Upper lobe of left lung (tissue), 6 donors: ENCODE measurements at places on chromosomes 3 and 15.

DNA sequence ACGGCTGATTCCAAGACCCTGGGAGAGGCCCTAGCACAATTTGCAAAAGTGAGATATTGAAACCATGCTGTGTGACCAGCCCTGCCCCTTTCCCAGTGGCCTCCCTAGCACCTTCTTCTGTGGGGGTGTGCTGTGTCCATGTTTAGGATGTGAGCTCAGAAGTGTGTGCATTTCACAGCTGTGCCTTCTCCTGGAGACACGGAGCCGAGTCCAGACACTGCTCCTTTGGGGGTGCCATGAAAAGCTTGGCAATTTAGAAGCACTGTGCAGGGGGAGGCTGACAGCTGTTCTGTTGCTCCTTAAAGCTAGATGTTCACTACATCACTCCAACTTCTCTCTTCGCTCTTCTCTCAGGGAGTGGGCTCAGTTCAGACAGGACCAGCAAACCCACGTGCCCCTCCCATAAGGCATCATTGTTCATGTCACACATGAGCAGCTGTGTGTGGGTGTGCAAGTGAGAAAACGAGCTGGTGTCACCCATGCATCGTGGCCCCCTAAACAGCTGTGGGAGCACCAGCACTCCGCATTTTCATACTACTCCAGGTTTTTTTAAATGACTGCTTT is 492.6 kb downstream of the GABRG3 start:
- DNase-seq: no peak

- no peak for DNase-seq
Observed at GRCh38 chr15:82181371-82181770, 81.2 kb downstream of the EFL1 start.

GRCh38 chr15:62455441-62455921 is 290.4 kb upstream of the C2CD4B start:
- no peak for DNase-seq

DNA sequence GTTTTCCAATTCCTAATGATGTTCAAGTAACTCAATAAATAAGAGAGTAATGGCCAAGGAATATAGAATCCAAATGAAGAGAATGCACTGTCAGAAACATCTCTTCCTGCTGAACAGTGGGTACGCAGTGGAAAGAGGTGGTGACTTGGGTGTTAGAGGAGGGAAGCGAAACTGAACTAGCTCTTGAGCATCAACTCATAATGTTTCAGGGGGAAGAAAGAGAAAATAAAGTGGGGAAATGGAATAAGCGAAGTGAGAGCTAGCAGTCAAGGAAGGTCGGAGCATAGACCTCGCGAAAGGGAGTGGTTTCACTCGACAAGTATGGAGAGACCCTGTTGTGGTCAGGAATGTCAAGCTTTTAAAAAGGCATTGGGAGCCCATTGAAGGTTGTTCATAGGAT is 309.5 kb downstream of the GAP43 start:
- no peak for DNase-seq

DNA sequence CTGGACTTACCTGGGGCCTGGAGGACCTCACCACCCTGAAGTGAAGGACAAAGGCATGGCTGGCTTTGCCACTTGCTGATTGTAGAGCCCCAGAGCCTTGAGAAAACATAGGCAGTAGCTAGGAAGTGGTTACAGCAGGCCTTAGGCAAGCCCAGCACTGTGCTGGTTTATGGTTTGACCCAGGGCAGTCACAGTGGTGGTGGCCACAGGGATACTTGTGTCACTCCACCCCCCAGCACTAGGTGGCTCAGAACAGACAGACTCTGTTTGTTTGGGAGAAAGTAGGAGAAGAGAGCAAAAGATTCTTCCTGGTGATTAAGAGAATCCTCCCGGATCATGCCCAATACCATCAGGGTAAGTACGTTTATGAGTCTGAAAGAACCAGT is 13.2 kb upstream of the COL8A1 start:
- no peak for DNase-seq

DNA sequence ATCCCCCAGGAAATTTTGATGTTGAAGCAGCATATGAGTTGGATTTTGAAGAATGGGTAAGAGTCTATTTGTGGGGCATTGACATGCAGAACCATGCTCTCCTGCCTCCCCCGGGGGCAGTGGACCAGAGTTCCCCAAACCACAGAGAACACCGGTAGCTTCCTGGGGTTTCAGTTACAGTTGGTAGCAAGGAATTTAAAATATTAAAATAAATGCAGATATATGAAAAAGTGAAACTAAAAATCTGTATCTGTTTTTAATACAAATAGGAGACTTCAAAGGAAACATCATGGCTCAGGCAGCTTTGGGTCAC is 37.4 kb downstream of the SLC9A9 start:
- no peak for DNase-seq
